HFFc6 (cell line): ENCODE measurements at places on chromosomes 6 and 20. TPM values are rescaled to one million over a fixed set of nuclear protein-coding genes. Genes with fewer than 3 reads are reported as not detected.

ANKRD6 gene
- not detected in 3 replicates for total RNA-seq

RCAN2 gene
- total RNA-seq = 0.31 to 1.0 TPM in 2 of 3 replicates, not detected in the other

DNA sequence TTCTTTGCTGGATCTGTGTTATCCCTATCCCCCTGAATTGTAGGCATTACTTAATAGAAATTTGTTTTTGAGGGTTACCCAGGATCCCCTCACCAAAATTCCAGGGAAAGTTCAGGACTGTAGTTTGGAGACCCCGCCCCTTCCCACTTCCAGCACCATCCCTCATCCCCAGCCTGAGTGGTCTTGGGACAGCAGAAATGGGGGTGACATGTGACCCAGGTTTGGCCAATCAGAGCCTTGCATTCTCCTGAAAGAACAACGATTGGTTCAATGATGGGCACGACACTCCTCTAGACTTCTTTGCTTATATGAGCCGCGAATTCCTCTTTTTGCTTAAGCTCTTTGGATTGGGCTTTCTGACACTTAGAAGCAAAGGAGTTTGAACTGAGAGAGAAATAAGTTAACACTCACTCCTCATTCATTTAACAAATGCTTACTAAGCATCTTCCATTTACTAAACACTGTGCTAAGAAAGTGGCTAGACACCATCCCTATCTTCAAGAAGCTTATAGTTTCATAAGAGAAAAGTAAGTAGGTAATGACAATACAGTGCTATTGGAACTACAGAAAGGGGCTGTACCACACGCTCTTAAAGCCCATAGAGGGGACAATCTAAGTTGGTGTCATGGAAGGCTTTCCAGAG lies 24.9 kb upstream of the PAQR8 start:
- no peaks in the 10 kb centered on the region for H3K36me3 ChIP-seq
- H3K27ac ChIP-seq = no peak overlapping the region
- H3K27me3 ChIP-seq = peaks cover 9% of the 10 kb centered on the region
- peaks cover 35% of the 10 kb centered on the region for H3K4me1 ChIP-seq
- DNase-seq = no peak
- H3K4me3 ChIP-seq = no peak overlapping the region

RNF182 gene
- total RNA-seq = 0.76 to 4.3 TPM (median 4.0 TPM) in 3 replicates

DNA sequence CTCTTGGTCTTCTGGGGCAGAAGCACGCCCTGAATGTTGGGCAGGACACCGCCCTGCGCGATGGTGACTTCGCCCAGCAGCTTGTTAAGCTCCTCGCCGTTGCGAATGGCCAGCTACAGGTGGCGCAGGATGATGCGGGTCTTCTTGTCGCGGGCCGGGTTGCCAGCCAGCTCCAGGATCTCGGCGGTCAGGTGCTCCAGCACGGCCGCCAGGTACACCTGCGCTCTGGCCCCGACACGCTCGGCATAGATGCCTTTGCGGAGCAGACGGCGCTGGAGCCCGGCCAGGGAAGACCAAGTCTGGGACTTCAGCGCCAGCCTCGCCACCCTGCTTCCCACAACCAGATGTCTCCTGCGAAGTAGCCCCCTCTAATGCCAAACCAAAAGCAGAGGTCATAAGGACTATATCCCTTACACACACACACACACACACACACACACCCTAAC lies 8.0 kb upstream of the SLC17A3 start:
- H3K4me1 ChIP-seq = peaks cover 10% of the 10 kb centered on the region; the same call in 1 of the 2 replicates
- no peak overlapping the region; the same call in 1 of the 2 replicates for H3K4me3 ChIP-seq
- H3K27ac ChIP-seq = no peak overlapping the region
- H3K27me3 ChIP-seq = peaks cover 5% of the 10 kb centered on the region

DUSP22 gene
- 7.5 to 10.2 TPM (median 8.5 TPM) in 3 replicates for total RNA-seq

GRCh38 chr6:159181914-159182313 lies 12.7 kb downstream of the FNDC1 start:
- H3K36me3 ChIP-seq = no peaks in the 10 kb centered on the region
- H3K4me1 ChIP-seq = peaks cover 7% of the 10 kb centered on the region
- no peak for DNase-seq
- H3K27me3 ChIP-seq = peaks cover 12% of the 10 kb centered on the region
- no peak overlapping the region for H3K27ac ChIP-seq

DNA sequence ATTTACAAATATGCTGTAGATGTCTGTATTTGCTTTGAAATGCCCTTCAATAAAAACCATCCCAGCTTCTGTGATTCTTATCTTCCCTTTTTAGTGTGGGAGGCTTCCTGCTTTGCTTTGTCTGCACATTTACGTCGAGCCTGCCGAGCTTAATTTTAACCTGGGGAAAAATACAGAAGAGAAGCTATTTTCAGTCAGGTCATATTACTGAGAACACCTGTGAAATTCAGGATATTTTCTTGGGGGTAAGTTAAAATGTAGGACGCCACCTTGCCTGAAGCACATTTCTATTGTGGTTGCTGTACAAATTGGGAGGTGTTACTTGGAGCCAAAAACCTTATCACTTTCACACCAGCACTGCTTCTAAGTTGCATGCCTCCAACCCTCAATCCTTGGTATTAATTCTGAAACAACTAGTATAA lies 43.6 kb upstream of the FUCA2 start:
- peak overlapping the region; percentile 64; the same call in 1 of the 2 replicates for H3K4me3 ChIP-seq
- peaks cover 51% of the 10 kb centered on the region for H3K4me1 ChIP-seq
- H3K27ac ChIP-seq = peak overlapping the region; percentile 95
- no peaks in the 10 kb centered on the region for H3K36me3 ChIP-seq

DNA sequence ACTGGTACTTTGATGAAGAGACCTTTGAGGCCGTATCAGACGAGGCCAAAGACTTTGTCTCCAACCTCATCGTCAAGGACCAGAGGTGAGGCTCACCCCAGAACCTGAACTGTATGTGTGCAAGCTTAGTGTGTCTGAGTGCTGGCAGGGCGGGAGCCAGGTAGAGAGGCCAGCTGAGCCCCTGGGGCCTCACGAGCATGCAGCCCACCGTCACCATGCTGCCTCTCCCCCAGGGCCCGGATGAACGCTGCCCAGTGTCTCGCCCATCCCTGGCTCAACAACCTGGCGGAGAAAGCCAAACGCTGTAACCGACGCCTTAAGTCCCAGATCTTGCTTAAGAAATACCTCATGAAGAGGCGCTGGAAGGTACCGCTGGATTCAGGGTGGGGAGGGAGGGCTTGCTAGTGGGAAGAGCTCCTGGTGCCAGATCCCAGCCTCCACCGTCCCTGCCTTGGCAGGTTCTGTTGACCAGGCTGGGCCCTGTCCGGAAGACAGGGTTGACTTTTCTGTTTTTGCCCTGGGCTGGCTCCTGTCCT lies 12.7 kb downstream of the MYLK2 start:
- H3K4me3 ChIP-seq = no peak overlapping the region
- no peaks in the 10 kb centered on the region for H3K36me3 ChIP-seq

DNA sequence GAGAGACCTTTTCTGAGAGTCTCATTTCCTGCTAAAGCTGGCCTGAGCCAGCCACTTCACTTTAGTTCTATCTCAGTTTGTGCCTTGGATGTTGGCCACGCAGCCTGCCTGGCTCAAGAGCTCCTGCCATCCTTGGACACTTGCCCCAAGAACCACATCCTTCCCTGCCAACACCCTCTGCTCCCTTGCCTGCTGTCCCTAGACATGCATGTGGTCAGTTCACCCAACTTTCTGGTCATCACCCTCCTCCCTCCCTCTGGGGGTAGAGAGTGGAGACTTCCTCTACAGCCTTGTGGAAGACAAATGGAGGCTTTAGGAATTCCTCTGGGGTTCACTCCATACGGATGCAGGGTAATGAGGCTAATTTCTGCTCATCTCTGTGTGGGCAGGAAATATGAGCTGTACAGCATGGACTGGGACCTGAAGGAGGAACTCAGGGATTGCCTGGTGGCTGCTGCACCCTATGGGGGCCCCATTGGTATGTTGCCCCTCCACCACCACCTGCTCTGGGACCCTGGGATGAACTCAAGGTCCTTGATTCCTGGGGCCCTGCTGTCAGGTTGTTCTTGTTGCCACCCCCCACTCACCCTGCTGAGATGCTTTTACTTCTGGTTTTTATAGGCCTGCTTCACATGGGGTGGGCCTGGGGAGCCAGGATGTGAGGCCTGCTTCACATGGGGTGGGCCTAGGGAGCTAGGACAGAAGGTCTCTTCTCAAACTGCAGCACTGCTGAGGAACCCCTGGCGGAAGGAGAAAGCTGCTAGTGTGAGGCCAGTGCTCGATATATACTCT lies 13.8 kb upstream of the PTPRA start:
- H3K4me1 ChIP-seq = peaks cover 16% of the 10 kb centered on the region
- H3K27me3 ChIP-seq = peaks cover 5% of the 10 kb centered on the region; the same call in 1 of the 2 replicates
- DNase-seq = peak; percentile 41

- no peak overlapping the region for H3K27ac ChIP-seq
- no peak for DNase-seq
- H3K4me1 ChIP-seq = no peaks in the 10 kb centered on the region
Measured at GRCh38 chr6:88246654-88247053, 80.5 kb upstream of the CNR1 start.

DNA sequence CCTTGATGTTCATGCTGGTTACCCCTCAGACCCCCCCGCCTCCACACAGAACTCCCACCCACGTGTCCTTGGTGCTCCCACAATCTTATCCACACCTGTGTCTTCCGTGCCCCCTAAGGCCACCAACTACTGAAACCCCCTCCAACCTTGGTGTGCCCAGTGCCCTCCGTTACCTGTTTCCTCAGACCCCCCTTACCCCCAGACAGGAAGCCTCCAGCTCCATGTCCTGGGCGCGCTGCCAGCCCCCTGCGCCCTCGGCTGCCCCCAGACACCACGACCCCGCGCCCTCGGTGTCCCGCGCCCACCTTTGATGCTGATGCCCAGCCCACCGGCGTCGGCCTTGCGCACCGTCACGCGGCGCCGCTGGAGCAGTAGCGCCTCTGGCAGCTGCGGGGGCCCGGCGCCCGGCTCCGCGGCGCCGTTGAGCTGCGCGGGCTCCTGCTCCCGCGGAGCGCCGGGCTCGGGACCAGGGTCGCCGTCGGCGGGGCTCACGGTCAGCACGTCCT lies 504 bp downstream of the SNTA1 start:
- H3K27ac ChIP-seq = peak overlapping the region; percentile 57; the same call in 1 of the 2 replicates
- peaks cover 2% of the 10 kb centered on the region; the same call in 1 of the 2 replicates for H3K27me3 ChIP-seq
- DNase-seq = no peak
- peaks cover 21% of the 10 kb centered on the region for H3K4me1 ChIP-seq
- H3K36me3 ChIP-seq = no peaks in the 10 kb centered on the region

DNA sequence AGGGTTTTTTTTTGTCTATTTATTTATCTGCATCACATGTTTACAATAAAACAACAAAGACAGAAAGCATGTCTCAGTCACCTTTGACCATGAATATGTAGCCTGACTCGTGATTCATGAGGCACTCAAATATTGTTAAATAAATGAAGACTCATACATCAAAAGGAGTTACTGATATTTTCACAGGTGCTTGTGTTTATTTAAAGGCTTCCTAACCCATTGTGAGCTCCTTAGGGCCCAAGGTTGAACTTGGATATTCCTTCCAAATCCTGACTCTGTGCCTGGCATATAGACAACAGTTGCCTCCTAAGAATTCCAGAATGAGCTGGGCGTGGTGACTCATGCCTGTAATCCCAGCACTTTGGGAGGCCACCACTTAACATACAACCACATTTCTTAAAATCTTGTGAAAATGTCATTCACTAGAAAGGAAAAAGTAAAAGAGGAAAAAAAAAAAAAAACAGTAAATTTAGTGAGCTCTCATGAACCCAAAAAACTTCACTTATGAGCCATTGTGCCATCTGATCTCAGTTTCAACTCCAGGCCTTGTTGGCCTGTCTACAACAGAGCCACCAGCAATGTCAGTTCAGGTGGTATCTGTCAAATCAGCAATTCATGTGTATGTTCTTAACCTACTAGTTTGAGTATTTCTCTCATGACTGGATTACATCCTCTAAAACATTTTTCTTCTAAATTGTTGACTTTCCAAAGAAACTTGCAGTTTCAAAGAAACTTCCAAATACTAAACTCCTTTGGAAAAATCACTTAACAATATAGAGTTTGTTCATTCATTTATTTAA lies 162.7 kb upstream of the MARCKS start:
- H3K4me3 ChIP-seq = no peak overlapping the region
- H3K27ac ChIP-seq = peak overlapping the region; percentile 54; the same call in 1 of the 2 replicates
- H3K4me1 ChIP-seq = peaks cover 61% of the 10 kb centered on the region
- H3K36me3 ChIP-seq = no peaks in the 10 kb centered on the region
- peak; percentile 37 for DNase-seq
- peaks cover 5% of the 10 kb centered on the region for H3K27me3 ChIP-seq

DNA sequence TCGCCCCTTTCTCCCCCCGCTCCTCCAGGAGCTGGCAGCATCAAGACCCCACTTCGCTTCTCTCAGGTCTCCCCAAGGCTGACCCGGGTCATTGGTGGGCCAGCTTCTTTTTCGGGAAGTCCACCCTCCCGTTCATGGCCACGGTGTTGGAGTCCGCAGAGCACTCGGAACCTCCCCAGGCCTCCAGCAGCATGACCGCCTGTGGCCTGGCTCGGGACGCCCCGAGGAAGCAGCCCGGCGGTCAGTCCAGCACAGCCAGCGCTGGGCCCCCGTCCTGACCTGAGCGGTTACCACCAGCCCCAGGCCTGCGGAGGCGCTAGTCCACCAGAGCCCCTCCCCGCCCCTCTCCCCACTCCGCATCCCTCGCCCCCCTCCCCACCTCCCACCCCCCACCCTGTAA lies 1.0 kb downstream of the PPDPF start:
- peaks cover 5% of the 10 kb centered on the region; the same call in 1 of the 2 replicates for H3K36me3 ChIP-seq
- peak overlapping the region; percentile 76 for H3K27ac ChIP-seq
- H3K4me3 ChIP-seq = peak overlapping the region; percentile 93
- H3K27me3 ChIP-seq = peaks cover 6% of the 10 kb centered on the region
